D721Med (cell line): ENCODE measurements at places on chromosomes 13 and 19.
A peak's percentile ranks its signal among the peaks of the same experiment; 100 is the strongest.

- no peak for DNase-seq
Measured at GRCh38 chr19:29810504-29810871, 1.3 kb upstream of the CCNE1 start.

- DNase-seq = no peak
Measured at GRCh38 chr13:98581971-98582702, 5.2 kb upstream of the STK24 start.

DNA sequence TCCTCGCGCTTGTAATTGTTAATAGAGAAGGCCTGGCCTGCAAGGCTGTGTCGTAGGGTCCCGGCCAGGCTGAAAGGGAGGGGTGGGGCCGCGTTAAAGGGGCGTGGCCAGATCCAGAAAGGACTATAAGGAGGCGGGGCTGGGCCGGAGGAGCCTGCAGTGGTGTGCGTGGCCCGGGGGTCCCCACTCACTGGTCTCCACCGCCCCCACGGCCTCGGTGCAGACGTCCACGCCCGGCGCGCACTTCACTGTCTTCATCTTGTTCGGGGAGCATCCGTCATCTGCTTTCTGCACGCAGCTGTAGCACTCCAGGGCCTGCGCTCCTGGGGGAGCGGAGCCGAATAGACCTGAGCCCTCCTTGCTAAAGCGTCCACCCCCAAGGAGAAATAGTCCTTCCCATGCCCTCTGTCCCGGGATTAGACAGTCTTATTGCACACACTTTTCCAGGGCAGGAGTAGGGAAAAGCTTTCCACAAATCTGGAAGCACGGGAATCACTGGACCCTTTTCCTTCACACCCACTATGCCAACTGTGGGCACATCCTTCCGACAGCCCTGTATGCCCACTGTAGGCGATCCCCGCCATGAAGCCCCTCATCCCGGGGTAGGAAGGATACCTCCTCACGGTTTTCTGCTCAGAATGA is 1.2 kb downstream of the LYPD3 start:
- DNase-seq = peak; percentile 76

DNA sequence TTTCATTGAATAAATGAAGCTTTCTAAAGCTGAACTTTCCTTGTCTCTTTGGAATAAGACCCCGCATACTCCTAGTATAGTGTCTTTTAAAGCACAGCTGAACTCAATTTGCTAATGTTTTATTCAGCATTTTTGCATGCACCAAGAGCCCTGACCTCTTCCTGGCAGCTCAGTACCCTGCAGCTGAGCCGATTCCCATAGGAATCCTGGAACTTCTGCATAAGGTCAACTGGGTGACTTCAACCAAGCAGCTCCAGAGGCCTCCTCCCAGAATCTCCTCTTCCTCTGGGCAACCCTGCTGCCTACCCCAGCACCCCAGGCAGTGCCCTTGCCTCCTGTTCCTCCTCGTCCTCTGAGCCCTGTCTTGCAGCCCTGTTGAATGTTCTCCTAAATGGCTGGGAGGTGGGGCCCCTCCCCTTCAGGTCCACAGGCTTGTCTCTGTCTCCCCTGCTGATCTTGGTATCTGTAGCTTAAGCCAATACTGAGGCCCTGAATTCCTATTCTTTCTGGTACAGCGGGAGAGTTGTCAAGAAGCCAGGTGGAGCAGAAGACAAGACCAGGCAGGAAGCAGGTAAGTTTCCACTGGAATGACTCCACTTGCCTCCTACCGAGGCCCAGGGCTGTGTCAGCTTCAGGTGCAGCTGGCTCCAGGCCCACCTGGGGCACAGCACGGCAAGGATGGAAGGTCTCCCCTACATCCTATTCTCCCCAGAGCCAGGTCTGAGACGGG is 23.6 kb upstream of the CCDC124 start:
- DNase-seq = no peak

- DNase-seq = no peak
Measured at GRCh38 chr19:11106477-11106876, 17.2 kb downstream of the LDLR start.

DNA sequence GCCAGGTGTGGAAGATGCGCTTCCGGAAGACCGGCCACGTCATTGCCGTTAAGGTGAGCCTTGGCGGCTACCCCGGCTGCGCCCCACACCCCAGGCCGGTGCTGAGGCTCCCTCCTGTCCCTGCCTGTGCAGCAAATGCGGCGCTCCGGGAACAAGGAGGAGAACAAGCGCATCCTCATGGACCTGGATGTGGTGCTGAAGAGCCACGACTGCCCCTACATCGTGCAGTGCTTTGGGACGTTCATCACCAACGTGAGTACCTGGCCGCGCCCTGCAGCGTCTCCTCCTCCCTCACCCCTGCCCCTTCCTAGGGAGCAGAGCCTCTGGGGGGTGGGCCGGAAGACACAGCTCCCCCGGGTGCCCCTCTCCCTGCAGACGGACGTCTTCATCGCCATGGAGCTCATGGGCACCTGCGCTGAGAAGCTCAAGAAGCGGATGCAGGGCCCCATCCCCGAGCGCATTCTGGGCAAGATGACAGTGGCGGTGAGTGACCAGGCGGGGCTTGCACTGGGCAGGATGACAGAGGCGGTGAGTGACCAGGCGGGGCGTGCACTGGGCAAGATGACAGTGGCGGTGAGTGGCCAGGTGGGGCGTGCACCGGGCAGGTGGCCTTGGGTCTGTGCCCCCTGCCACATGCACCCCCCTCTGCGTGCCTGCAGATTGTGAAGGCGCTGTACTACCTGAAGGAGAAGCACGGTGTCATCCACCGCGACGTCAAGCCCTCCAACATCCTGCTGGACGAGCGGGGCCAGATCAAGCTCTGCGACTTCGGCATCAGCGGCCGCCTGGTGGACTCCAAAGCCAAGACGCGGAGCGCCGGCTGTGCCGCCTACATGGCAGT is 4.1 kb upstream of the TGFBR3L start:
- DNase-seq = no peak

GRCh38 chr19:10852098-10852800 is 4.0 kb downstream of the C19orf38 start:
- no peak for DNase-seq

DNA sequence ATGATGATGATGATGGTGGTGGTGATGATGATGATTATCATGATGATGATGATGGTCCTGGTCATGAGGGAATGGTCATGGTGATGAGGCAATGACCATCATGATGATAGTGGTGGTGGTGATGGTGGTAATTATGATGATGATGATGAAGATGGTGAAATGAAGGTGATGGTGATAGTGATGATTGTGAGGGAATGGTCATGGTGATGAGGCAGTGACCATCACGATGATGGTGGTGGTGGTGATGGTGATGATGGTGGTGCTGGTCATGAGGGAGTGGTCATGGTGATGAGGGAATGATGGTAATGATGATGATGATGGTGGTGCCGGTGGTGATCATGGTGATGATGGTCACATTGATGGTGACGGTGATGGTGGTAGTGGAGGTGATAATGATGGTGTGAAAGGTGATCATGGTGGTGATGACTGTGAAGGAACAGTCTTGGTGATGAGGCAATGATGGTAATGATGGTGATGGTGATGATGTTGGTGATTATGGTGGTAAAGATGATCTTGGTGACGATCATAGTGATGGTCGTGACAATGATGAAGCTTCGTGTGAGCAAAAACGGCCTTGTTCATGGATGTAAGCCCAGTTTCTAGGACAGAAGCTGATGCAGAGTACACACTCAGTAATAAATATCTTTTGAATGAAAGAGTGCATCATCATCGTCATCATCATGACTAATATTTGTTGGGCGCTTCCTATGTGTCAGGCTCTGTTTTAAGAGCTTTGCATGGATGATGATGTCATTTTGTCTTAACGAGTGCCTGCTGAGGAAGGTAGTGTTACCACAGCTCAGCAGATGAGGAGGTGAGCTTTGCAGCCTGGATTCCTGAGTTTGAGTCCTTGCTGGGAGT is 17.3 kb downstream of the SBK2 start:
- DNase-seq = no peak

- no peak for DNase-seq
Measured at GRCh38 chr13:94481941-94482340, 2.5 kb upstream of the DCT start.

DNA sequence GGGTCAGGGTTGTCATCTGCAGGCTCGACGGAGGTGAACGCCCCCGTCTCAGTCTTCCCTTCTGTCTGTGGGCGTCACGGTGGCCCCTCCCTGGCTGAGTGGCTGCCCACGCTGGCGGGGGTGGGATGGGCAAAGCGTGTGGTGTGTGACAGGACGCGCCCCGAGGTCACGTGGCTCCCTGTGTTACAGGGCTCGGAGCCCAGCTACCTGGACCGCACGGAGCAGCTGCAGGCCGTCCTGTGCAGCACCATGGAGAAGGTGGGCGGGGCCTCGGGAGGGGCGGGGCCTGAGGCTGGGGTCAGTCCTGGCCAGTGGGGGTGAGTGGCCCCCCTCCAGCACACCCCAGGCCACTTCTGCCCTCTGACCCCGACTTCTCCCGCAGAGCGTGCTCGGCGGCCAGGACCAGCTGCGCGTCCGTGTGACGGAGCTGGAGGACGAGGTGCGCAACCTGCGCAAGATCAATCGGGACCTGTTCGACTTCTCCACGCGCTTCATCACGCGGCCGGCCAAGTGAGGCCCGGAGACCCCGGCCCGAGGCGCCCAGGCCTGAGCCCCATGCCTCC is 6.3 kb upstream of the GRIN3B start:
- DNase-seq = no peak

DNA sequence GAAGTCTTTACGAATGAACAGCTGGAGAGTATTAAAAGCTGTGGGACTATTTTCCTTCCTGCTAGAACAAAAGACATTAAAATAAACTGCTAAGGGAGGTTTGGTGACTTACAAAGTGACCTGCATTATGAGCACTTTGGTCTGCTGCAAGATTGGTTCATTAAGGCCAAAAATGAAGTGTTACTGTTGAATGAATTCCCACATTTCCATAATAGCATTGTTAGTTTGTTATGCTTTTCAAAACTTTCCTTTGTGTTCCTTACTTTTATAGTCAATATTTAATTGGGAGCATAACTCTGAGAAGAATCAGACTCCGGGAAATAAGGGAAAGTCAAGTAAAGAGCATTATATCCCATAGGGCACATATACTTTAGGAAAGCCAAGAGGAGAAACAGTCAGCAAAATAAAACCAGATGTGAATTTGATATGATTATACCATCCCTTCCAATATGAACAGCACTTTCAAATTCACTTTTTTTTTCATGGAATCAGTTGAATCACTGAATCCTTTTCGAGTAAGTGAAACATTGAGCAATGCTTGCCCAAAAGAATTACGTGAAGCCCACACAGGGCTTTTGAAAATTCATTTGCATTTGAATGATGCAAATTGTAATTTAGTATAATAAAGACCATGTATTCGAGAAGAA is 112.6 kb downstream of the KCTD12 start:
- no peak for DNase-seq

- DNase-seq = no peak
Measured at GRCh38 chr19:16385296-16385695, 60.7 kb downstream of the KLF2 start.

- no peak for DNase-seq
Measured at GRCh38 chr19:34497112-34497805, 15.7 kb downstream of the WTIP start.

GRCh38 chr13:40283666-40284065 is 382.8 kb downstream of the FOXO1 start:
- DNase-seq = no peak

DNA sequence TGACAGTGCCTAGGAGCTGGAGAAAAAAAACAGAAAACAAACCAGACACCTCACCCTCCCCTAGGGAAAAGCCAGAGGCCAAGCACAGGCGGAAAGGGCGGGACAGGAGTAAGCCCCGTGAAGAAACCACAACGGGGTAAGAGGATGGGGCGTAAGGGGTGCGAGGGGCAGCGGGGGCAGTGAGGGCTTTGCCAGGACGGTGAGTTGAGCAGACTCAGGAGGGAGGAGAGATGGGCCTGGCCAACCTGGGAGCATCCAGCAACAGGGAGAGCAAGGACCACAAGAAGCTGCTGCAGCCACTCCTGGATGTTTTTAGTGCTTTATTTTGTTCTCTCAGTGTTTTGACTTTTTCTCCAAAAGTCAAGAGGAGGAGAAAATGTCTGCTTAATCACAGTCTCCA is 114.1 kb upstream of the SOX1 start:
- no peak for DNase-seq

- DNase-seq = no peak
Measured at GRCh38 chr13:95317039-95317989, 16.1 kb upstream of the ABCC4 start.

DNA sequence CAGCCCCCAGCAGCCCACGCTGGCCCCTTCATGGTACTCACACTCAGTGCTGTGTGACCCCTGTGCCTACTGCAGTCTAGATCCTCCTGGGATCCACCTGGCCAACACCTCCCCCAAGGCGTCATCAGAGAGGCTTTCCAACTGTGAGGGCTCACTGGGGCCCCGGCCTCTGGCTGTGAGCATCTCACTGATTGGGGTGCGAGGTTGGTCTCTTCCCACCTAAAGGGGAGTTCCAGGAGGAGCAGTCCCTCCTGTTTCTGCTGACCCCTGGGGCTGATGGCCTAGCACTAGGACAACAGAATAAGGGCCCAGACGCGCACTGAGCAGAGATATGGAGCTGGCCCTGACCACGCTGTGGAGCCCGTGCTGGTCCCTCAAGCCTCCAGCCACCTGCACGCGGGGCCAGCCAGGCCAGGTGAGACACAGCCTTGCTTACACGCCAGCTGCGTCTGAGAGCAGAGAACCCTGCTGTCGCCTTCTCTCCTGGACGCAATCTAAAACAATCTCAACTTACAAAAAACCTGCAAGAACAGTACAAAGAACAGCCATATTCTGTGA is 32.2 kb downstream of the ELL start:
- no peak for DNase-seq

GRCh38 chr13:110731072-110731471 is 17.6 kb downstream of the ING1 start:
- DNase-seq = no peak

DNA sequence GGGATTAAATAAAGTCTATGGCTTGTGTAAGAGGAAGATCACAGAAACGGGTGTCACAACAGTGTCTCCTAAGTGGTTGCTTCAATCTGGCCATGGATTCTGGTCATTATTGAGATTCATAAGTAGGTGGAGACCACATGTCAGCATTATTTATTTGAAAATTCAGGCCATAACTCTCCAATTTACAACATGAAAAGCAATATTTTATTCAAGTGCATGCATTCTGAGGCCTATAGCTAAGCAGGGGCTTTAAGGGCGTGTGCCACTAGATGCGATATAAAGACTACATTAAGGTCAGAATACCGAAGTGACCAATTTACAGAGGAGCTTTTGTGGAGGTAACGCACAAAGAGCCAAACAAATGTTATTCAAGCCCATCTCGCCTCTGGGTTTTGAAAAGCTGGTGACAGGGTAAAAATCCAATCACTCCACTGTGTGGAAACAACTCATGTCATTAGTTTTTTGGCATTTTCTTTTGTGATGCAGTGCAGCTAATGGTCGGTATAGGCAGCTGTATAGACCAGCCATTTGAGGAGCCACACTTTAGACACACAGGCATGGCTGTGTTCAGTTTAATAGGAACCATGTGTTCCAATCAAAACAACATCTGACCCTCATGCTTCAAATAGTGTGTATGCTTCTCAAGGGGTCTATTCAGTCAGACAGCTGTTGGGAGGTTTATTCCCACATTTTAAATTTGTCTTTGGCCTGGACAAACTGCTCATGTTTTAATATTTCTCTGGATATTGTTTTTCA is 123.7 kb downstream of the KL start:
- DNase-seq = no peak
